Thoracic aorta (tissue), 2 donors: ENCODE measurements at places on chromosomes 2 and 18. TPM values are rescaled to one million over a fixed set of nuclear protein-coding genes. Genes with fewer than 3 reads are reported as not detected.
A peak's percentile ranks its signal among the peaks of the same experiment; 100 is the strongest.

DNA sequence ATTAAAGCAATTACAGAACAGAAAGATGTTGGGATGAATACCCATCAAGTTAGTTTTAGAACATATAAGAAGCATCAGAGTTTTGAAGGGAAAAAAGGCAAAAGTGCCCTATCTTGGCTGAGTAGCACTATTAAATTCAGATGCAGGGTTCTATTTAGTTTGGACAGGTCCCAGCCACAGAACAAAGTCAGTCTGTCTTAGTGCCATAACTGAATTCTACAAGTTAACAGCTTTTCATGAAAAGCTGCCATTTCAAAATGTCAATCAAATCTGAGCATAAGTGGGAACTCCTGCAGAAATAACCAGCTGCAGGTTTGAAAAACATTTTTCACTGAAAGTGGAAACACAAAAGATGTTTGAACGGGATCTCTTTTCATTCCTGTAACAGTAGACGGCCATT lies 160.4 kb downstream of the SRBD1 start:
- H3K27me3 ChIP-seq: no peaks in the 10 kb centered on the region
- no peak overlapping the region for H3K4me3 ChIP-seq
- no peak for DNase-seq
- no peaks in the 10 kb centered on the region for H3K36me3 ChIP-seq
- peaks cover 11% of the 10 kb centered on the region for H3K4me1 ChIP-seq
- no peak overlapping the region for H3K27ac ChIP-seq

The FARP2 gene
- 48.1 TPM for total RNA-seq

GRCh38 chr2:121408641-121409040 lies 122.0 kb upstream of the RNU4ATAC start:
- no peak overlapping the region for H3K4me3 ChIP-seq
- no peak for DNase-seq
- no peaks in the 10 kb centered on the region for H3K27me3 ChIP-seq
- H3K27ac ChIP-seq: no peak overlapping the region
- H3K36me3 ChIP-seq: peaks cover 25% of the 10 kb centered on the region
- no peaks in the 10 kb centered on the region for H3K4me1 ChIP-seq

DNA sequence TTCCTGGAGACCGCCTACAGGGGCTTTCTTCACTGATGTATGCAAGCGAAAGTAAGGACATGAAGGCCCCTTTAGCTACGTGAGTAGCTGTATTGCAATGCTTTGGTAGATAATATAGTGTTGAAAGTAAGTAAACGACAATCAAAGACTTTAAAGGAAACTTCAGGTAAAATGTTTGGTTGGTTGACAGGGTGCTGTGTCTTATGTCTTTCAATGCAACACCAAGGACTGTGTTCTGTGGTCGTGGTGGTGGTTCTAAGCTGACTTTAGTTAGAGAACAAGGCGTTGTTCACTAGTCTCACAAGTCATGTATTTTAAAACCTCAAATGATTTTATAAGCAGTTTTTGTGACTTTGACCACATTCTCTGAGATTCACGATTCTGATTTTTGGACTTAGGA lies 58.0 kb upstream of the CABYR start:
- H3K27me3 ChIP-seq: no peaks in the 10 kb centered on the region
- H3K36me3 ChIP-seq: no peaks in the 10 kb centered on the region
- no peaks in the 10 kb centered on the region for H3K4me1 ChIP-seq
- no peak for DNase-seq

The CYP1B1 gene
- total RNA-seq: 27.1 TPM

DNA sequence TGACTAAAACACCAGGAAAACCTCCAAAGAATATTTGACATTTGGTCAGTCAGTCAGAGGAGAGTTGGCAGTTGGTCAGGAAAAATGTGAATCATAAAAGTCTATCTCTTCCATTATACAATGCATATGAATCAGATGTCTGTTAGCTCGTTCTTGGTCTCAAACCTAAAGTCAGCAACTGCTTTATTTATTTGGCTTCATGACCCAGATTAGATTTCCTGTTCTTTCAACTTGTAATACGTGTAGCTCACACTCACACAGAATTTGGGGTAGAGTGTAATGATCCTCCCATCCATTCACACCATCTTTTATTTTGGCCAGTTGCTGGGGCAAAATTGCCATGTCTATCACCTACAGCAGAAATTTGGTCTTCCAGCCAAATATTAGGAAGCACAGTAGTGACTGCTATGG lies 81.9 kb upstream of the COL5A2 start:
- no peaks in the 10 kb centered on the region for H3K27me3 ChIP-seq
- H3K4me1 ChIP-seq: peaks cover 30% of the 10 kb centered on the region
- no peak overlapping the region for H3K27ac ChIP-seq

The SRD5A2 gene
- not detected for total RNA-seq

DNA sequence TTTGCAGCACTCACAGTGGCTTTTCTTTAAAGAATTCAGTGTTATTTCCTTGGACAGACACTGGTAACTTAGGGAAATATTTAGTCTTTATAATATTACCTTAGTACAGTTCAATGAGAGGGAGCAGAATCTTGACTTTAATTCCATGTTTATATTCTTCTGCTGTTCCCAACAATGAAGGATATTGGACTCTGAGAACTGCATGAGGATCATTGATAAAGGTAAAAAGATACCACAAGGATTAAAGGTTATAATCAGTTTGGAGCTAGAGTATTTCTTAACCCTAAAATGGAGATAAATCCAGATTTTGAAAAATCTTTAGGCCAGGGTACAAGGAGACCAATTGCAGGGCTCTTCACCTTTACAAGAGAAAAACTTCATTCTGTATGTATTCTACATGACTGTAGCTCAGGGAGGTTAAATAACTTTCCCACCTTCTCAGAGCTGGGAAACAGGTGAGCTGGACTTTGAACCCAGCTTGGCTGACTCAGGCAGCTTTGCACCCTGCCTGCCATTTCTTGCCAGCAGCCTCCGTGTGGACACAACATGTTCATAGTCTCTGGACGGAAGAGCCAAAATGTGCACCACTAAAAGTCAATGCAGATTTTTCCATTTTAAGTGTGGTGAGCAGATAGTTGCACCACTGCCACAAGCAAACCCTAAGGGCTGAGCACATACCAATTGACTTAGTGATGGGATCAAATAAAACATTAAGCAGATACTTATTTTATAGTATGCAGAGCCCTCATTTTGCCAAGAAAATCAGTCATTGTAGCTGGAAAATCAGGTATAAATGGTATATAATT lies 26.7 kb downstream of the UPP2 start:
- H3K4me3 ChIP-seq: no peak overlapping the region
- H3K4me1 ChIP-seq: no peaks in the 10 kb centered on the region
- DNase-seq: no peak
- no peak overlapping the region for H3K27ac ChIP-seq
- H3K36me3 ChIP-seq: no peaks in the 10 kb centered on the region

The MOCOS gene
- 2.8 TPM for total RNA-seq

The DNAJC5G gene
- total RNA-seq: 0.68 TPM

The ORC4 gene
- 57.9 TPM for total RNA-seq

The IL37 gene
- not detected for total RNA-seq

The MSH2 gene
- 4.7 TPM for total RNA-seq

DNA sequence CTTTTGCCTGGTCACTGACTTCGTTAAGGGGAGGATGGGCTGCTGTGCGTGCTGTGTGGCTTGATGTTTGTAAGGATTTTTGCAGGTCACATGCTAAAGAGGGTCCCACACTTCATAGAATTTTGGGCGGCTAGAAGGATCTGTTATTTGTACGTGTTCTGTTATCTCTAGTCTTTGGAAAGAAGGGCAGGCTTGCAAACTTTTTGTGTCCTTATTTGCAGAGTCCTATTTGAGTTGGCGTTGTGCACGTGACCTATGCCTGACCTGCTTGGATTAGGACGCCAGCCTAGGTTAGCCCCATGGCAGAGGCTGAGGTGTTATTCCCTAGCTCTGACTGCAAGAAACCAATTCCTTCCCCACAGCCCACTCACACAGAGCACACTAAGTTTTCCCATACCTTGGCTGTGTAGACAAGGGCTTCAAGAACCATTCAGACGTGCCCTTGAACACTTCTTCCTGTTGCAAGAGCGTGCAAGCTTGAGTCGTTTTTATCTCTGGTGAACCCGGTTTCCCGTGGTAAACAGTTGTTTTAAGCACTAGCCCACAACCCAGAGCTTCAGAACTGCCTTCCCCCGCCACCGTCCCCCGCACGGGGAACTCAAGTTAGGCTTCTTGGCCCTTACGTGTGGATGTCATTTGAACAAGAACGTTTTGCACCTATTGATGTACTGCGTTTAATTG lies 94.6 kb downstream of the LDLRAD4 start:
- no peaks in the 10 kb centered on the region for H3K27me3 ChIP-seq
- H3K4me3 ChIP-seq: no peak overlapping the region
- no peaks in the 10 kb centered on the region for H3K36me3 ChIP-seq
- DNase-seq: no peak
- H3K27ac ChIP-seq: no peak overlapping the region
- H3K4me1 ChIP-seq: no peaks in the 10 kb centered on the region

DNA sequence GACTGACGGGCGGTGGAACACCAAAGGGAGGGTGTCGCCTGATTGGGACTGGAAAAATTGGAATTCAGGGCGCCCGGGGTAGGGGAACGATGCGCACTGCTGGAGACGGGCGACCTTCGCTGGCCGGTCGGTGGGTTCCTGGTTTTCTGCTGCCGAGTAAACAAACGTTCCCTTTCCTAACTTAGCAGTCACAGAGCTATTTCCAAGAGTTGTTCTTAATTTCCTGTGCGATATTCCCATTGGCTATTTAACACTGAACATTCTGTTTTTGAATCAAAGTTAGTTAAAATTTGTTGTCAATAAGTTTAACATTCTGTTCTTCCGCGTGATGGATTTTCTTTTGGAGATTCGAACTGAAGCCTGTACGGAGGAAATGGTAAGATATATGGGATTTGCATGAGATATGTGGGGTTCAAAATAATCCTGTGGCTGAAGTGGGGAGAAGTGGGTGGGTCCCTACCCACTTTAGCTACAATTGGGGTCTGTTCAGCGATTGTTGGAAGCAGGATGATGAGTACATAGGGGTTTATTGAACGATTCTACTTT lies 862 bp downstream of the C18orf54 start:
- H3K4me3 ChIP-seq: peak overlapping the region; percentile 88
- H3K27ac ChIP-seq: no peak overlapping the region
- peaks cover 9% of the 10 kb centered on the region for H3K4me1 ChIP-seq
- H3K27me3 ChIP-seq: no peaks in the 10 kb centered on the region
- no peak for DNase-seq

GRCh38 chr2:30394096-30394495 lies 53.0 kb upstream of the LCLAT1 start:
- no peaks in the 10 kb centered on the region for H3K36me3 ChIP-seq
- peaks cover 4% of the 10 kb centered on the region for H3K4me1 ChIP-seq
- DNase-seq: no peak
- no peaks in the 10 kb centered on the region for H3K27me3 ChIP-seq

The FHOD3 gene
- total RNA-seq: 19.8 TPM

DNA sequence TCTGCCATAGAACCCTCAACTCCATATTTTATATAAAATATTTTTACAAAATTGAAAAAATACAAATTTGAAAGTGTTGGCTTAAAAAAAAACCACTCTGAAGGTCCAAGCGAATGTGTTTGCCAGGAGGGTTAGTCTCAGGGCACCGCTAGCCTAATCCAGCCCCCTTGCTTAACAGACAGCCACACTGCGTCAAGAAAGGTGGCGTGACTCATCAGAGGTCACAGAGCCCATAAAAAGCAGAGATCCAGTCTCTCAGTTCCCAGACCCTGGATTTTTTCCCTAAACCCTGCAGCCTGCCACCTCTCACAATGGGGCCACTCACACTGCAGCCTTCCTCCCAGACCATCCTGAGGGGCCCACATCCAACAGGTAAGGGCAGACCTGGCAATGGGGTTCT lies 3.9 kb upstream of the TNS1 start:
- no peaks in the 10 kb centered on the region for H3K27me3 ChIP-seq
- H3K27ac ChIP-seq: peak overlapping the region; percentile 38
- no peak overlapping the region for H3K4me3 ChIP-seq
- no peaks in the 10 kb centered on the region for H3K36me3 ChIP-seq
- H3K4me1 ChIP-seq: peaks cover 29% of the 10 kb centered on the region

- no peak overlapping the region for H3K4me3 ChIP-seq
- no peaks in the 10 kb centered on the region for H3K27me3 ChIP-seq
- no peaks in the 10 kb centered on the region for H3K36me3 ChIP-seq
- no peak overlapping the region for H3K27ac ChIP-seq
Measured at GRCh38 chr2:11254100-11254536, 90.3 kb downstream of the ROCK2 start.

The PUM2 gene
- total RNA-seq: 45.4 TPM

The TUBA4B gene
- total RNA-seq: not detected

The PID1 gene
- total RNA-seq: 66.2 TPM

GRCh38 chr2:24461685-24462084 lies 29.4 kb upstream of the NCOA1 start:
- H3K27ac ChIP-seq: no peak overlapping the region
- no peak for DNase-seq
- no peak overlapping the region for H3K4me3 ChIP-seq
- H3K27me3 ChIP-seq: no peaks in the 10 kb centered on the region

DNA sequence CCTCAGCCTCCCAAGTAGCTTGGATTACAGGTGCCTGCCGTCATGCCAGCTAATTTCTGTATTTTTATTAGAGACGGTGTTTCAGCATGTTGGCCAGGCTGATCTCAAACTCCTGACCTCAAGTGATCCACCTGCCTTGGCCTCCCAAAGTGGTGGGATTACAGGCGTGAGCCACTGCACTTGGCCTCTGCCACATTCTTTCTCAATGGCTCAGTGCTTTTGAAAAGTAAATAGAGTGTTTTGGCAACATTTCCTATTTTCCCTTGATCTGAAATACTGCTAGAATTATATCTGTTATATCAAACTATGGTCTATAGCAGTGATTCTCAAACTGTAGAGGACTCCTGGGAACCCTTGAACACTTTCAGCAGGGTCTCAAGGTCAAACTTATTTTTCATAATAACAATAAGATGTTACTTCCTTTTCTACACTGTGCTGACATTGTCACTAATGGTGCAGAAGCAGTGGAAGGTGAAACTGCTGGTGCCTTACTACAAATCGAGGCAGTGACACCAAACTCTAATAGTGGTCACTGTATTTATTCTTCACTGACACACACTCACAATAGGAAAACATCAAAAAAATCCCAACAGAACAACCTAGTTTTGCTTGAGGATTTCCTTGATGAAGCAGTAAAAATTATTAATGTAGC lies 10.6 kb downstream of the DAW1 start:
- DNase-seq: no peak
- no peak overlapping the region for H3K27ac ChIP-seq
- H3K4me1 ChIP-seq: peaks cover 32% of the 10 kb centered on the region
- H3K36me3 ChIP-seq: no peaks in the 10 kb centered on the region
- peak overlapping the region; percentile 31 for H3K4me3 ChIP-seq
- no peaks in the 10 kb centered on the region for H3K27me3 ChIP-seq

- H3K4me3 ChIP-seq: no peak overlapping the region
- no peaks in the 10 kb centered on the region for H3K36me3 ChIP-seq
- H3K27ac ChIP-seq: peak overlapping the region; percentile 85
- DNase-seq: no peak
- H3K27me3 ChIP-seq: no peaks in the 10 kb centered on the region
- H3K4me1 ChIP-seq: peaks cover 53% of the 10 kb centered on the region
Measured at GRCh38 chr2:42874949-42875801, 82.8 kb upstream of the HAAO start.
